ENCODE measurements at places on chromosomes 12 and 14. TPM values are rescaled to one million over a fixed set of nuclear protein-coding genes. Genes with fewer than 3 reads are reported as not detected.
A peak's percentile ranks its signal among the peaks of the same experiment; 100 is the strongest.

INTS13 gene
- total RNA-seq: 23.0 TPM

- no peak for DNase-seq
Measured at GRCh38 chr14:47211263-47211662, 464.1 kb downstream of the MDGA2 start.

GRCh38 chr14:99721792-99722516, 37.9 kb downstream of the CYP46A1 start:
- peak; percentile 61 for DNase-seq

DNA sequence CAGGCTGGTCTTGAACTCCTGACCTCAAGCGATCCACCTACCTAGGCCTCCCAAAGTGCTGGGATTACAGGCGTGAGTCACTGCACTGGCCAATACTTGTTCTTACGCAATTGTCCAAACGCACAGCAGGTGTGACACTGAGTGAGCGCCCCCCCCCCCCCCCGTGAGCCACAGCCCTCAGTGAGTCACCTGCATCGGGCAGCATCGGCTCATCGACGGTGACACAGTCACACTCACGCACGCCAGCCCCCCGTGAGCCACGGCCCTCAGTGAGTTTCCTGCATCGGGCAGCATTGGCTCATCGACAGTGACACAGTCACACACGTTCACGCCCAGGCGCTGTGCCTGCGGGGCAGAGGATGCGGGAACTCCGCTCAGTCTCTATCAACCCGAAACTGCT, 42.5 kb downstream of the GALNT9 start:
- DNase-seq: no peak

- no peak for DNase-seq
Measured at GRCh38 chr12:58978717-58979116, 58.4 kb upstream of the LRIG3 start.

DNA sequence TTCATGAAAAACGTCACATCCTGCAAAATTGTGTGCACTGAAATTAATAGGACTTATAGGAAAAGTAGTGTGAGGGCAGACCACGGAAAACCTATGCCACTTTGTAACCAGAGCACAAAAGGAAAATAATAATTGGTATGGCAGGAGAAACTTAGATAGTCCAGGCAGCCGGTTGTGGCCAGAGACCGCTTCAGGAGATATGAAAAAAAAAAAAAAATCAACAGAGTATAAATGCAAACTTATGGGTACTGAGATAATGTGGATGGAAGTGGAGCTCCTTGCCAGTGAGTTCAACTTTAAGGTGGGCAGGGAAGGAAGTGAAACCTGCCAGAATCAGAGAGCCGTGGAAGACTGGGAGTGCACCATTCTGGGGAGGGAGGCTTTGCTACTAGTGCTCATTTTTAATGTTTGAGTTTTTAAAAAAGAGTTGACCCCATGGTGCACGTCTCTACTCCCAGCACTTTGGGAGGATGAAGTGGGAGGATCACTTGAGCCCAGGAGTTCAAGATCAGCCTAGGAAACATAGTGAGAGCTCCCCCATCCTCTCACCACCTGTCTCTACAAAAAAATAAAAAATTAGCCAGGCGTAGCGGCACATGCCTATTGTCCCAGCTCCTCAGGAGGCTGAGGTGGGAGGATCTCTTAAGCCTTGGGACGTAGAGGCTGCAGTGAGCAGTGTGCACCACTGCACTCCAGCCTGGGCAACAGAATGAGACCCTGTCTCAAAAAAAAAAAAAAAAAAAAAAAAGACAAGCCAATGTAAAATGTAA, 34.3 kb upstream of the METAP2 start:
- no peak for DNase-seq

GRCh38 chr12:44247588-44247987, 411.7 kb downstream of the TMEM117 start:
- DNase-seq: no peak

- DNase-seq: no peak
Measured at GRCh38 chr12:94147387-94147990, 888 bp upstream of the PLXNC1 start.

DNA sequence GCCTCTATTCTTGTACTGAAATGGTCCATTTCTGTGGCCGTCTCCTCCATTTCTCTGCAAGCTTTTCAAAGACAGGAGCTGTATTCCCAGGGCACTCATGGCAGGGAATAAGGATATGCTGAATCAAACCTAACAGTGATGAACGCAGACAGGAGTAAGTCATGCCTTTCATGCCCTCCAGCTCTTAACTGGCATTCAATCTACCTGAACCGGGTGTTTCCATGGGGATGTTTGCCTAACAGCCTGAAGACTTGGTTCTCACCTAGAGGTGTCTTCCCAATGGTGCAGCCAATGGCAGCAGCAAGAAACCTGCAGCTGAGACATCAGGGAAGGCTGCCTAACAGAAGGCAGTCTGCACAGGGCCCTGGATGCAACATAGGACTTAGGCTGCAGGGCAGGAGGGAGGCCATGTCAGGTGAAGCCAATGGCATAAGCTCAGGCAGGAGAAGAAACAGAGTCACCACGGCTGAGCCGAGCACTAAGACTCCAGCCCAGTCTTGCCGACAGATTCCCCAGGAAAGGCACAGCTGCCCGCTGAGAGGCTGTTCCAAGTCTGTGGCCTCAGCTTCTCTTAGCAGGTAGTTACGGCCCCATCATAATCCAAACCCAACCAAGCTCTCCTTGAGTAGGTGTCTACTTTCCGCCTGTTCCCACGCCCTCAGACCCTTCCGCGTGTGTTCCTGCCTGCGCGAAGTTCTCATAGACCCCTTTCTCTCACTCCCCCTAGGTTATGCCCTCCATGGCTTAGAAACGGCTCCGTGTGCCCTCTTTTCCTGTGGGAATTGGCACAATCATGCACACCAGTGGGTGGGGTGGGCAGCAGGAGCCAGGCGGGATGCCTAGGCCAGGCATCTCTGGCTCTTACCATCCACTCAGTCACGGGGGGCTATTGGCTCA, 44.1 kb downstream of the VWF start:
- DNase-seq: peak; percentile 63
